ENCODE measurements at places on chromosomes 4 and X.

DNA sequence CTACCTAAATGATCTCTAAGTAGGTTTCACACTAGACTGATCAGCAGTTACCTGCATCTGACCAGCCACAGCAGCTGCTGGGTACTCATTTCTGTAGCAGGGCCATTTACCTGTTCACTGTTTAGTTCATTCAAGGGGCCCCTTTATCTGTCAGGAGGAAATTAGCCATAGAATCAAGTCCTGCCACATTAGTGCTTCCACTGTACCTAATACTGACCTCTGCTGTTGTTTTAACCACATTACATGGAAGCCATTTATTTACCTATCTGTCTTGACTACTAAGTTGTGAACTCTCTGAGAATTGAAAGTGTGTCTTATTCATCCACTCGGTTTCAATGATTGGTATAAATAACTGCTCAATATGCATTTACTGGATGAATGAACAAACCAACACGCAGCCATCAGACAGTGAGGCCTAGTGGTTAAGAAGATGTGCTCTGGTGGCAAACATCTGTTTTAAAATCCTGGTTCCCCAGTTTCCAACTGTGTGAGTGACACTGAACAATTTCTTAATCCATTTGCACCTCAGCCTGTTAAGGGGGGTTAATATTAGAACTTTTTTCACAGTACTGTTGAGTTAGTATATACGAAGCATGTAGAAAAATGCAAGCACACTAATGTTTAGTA is 30.0 kb upstream of the ANXA5 start:
- peak; percentile 11 for DNase-seq

DNA sequence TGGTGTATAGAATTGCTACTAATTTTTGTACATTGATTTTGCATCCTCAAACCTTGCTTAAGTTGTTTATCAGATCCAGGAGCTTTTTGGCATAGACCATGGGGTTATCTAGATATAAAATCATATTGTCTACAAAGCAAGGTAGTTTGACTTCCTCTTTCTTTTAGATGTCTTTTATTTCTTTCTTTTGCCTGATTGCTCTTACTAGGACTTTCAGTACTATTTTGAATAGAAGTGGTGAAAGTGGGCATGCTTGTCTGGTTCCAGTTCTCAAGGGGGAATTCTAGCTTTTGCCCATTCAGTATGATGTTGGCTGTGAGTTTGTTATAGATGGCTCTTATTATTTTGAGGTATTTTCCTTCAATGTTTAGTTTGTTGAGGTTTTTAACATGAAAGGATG is 187.9 kb upstream of the LCORL start:
- no peak for DNase-seq

DNA sequence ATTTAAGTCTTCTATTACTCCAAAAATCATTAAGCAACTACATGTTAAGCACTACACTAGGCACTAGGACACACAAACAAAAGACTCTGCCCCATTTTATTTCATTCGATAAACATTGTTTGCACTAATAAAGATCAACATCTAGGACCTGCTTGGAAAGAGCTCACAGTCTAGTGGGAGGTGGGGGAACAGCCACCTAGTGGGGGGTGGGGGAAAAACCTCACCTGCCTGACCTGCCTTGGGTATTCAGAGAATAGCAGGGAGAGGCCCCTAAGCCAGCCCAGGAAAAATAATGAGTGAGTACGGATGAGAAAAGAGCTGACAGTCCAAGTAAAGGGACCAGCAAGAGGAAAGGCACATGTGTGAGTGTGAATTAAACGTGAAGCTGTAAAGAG is 52.2 kb downstream of the PRDM5 start:
- no peak for DNase-seq

DNA sequence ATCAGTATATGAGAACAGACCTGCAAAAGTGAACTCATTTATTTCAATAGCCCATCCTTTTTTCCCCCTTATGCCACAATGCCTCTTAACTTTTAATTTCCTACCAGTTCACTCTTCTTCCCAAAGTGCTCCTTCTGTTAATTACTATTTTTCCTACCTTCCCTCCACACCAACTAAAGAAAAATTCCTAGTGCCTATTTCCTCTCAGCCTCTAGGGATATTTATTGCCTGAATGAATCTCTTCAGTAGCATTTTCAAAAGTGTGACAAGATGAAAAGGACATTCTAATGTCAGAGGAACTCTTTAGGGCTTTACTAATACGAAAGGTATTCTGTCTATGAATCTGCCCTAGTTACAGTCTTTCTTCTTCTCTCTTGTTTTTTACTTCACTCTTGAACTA is 181.1 kb upstream of the SPRY1 start:
- DNase-seq, result no peak

GRCh38 chrX:24876530-24877287 is 139.1 kb downstream of the ARX start:
- no peak for DNase-seq

GRCh38 chrX:25925946-25926345 is 212.2 kb upstream of the MAGEB18 start:
- DNase-seq, result no peak

- no peak for DNase-seq
Observed at GRCh38 chr4:4344915-4345527, 41.9 kb upstream of the NSG1 start.

DNA sequence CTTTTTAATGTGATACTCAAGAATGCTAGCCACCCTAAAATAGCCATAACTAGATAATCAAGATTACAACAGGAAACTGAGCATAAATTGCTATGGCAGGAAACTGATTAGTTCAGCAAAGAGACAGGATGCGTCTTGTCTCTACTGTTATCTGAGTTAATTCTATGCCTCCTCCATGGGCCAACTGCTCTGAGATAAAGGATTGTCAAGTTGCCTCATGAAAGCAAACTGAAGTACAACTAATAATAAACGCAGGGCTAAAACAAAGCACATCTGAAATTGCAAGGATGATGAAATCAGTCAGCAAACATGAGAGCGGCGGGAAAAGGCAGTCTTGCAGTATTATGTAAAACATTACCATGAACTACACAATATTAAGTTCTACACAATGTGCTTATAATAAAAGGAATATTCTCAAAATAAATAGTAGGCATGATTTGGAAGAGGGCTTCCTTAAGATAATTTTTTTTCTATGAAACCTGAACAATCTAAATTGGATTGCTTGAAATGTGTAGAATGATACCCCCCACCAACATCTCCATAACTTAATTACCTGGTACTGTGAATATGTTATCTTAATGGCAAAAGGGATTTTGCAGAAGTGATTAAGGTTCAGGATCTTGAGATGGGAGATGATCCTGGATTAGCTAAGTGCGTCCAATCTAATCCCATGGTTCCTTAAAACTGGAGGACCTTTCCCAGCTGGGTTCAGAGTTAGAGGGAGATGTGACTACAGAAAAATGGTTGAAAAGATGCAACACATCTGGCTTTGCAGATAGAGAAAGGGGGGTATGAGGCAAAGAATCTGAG is 65.9 kb downstream of the ANTXR2 start:
- no peak for DNase-seq

DNA sequence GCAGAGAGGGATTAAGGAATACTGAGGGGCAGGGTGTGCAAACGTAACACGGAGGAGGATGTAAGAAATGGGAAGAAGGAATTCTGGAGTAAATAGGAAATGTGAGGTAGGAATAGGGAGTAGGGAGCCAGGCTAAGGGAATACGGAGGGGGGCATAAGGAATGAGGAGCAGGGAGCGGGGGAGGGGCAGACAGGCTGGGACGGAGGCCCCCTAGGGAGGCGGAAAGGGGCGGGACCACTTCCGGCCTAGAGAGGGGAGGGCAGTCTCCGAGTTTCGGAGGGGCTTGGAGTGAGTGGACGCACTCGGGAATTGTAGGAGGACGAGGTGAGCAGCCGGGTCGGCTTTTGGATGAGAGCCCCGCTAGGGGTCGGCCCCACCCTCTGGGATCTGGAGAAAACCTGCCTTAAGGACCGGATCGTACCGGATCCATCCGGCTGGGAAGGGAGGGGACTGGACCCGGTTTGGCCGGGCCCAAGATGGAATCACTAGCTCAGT is 612 bp downstream of the MAGED2 start:
- DNase-seq, result peak; percentile 58

GRCh38 chr4:109040441-109040840 is 262.0 kb downstream of the COL25A1 start:
- no peak for DNase-seq

DNA sequence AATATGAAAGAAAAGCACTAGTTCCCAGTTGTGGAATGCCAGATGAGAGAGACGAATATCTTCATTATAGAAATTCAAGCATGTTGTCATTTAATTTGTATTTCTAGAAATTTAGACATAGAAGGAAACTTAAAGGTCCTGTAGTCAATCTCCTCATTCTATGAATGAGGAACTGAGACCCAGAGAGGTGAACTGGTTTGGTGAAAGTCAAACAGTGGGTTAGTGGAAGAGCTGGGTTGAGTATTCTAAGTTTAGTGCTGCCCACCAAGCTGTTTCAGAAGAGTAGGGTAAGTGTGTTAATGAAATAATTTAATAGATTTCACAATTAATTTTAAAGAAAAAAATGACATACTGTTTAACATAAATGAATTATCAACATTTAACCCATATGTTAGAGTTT is 655.2 kb downstream of the FAM133A start:
- no peak for DNase-seq

DNA sequence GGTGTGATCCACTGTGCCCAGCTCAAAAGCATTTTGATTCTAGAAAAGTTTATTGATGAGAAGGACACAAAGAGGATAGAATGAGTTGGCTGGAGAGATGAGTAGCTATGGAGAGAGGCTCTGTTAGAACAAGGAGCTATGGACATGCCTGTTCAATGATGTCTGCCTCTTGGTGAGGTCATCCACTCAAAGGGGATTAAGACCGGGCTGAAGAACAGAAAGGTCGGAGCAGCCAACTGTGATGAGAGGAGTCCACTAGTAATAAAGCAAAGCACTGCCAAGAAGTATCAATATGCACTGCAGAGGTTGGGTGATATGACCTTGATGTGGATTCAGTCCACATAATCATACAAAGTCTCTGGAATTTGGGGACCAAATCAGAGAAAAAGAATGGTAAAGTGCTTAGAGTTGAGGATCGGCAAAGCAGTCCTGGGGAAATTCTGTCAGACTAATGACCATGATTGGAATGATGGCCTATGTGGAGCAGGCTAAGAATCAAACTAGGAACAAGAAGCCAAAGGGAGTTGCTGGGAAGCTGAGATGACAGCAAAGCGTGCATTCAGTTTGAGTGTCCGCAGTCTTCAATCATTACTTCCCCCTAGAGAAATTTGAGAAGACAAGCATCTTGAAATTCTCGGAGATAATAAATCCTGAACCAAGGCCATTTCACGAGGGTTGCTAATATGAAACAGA is 55.7 kb upstream of the MMAA start:
- DNase-seq, result no peak

DNA sequence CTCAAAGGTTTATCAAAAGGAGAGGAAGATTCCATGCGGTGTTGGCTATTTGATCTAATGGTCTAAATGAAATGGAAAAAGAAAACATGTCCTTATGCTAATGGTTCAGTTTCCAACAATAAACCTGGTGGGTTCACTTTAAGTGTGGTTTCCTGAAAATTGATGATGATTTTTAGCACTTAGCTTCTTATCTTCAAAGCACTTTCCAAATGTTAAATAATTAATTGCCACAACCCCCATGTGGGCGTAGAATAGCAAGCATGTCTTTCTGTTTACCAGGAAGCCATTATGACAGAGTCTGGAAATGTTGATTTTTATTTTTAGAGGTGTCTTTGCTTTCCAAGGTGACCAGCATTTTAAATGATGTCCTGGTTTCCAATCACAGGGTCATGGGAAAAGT is 134.8 kb upstream of the SLC4A4 start:
- DNase-seq, result no peak

GRCh38 chrX:103215425-103215991 is 600 bp downstream of the BEX4 start:
- peak; percentile 57 for DNase-seq

DNA sequence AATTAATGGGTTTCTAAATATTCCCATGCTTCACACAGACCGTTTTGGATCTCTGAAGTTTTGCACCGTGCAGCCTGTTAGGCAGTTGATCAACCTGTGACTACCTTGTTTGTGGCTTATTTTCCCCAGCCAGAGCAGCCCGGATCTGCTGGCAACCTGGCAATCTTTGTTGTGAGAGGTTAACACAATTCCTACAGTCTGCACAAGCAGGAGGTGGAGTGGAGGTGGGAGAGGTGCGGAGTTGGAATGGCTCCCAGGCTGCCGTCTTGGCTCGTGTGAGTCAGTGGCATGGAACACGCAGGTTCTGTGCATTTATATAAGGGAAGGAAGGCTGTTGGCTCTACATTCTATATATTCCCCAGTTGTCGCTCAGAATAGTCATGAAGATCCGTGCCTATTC is 70.9 kb upstream of the STOX2 start:
- no peak for DNase-seq

- DNase-seq, result no peak
Observed at GRCh38 chr4:90328558-90328957, 201.4 kb downstream of the CCSER1 start.

GRCh38 chr4:174579421-174579820 is 57.1 kb upstream of the HPGD start:
- no peak for DNase-seq

GRCh38 chr4:48100256-48100655 is 33.8 kb downstream of the TXK start:
- DNase-seq, result no peak

DNA sequence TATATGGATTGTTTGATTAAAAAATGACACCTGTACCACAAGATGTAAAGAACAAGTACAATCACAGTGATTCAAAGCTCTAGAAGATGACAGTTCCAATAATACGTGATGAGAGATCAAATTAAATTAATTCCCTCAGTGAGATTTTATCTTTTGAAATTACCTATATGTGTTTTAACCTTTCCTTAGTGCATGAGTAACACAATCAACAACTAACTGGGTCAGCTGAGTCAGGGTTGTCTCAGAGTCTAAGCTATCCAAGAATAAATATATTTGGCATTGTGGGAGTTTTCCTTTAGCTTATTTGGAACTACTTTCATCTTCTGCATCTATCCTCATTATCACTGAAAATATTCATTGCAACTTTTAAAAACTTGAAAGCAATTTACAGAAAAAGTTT is 162.8 kb downstream of the WDFY3 start:
- no peak for DNase-seq

All from endothelial cell (in vitro differentiated cells).